Breast epithelium (tissue), 4 donors: ENCODE measurements at places on chromosomes 6 and 20.

GRCh38 chr6:6986344-6986743 is 121.4 kb upstream of the RREB1 start:
- no peak for DNase-seq
- no peak overlapping the region for H3K4me3 ChIP-seq
- H3K36me3 ChIP-seq, result no peaks in the 10 kb centered on the region
- H3K4me1 ChIP-seq, result no peaks in the 10 kb centered on the region

- no peaks in the 10 kb centered on the region for H3K4me1 ChIP-seq
- no peak for DNase-seq
- no peaks in the 10 kb centered on the region for H3K27me3 ChIP-seq
- H3K4me3 ChIP-seq, result no peak overlapping the region
- H3K36me3 ChIP-seq, result no peaks in the 10 kb centered on the region
These were observed 205.4 kb downstream of the SOD2 start for GRCh38 chr6:159487636-159488035.

GRCh38 chr6:30714263-30714662 is 2.8 kb downstream of the MDC1 start:
- DNase-seq, result no peak
- no peak overlapping the region for H3K4me3 ChIP-seq
- no peaks in the 10 kb centered on the region for H3K27me3 ChIP-seq
- peaks cover 9% of the 10 kb centered on the region for H3K36me3 ChIP-seq

DNA sequence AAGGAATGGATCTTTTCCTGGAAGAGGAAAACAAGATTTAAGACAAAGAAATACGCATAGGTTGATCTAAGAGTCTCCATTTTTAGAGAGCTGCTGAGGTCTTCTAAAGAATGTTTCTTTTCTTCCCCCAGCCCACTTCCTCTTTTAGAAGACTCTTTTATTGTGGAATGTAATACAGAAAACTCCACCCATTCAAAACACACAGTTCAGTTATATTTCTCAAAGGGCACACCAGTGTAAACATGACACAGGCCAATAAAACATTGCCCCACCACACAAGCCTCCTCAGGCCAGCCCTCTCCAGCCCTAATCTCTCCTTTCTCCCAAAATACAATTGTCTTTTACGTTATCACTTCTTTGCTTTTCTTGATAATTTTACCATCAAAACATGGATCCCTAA is 42.8 kb downstream of the SLC35B3 start:
- H3K4me3 ChIP-seq, result no peak overlapping the region
- H3K27me3 ChIP-seq, result no peaks in the 10 kb centered on the region
- no peaks in the 10 kb centered on the region for H3K4me1 ChIP-seq
- no peak for DNase-seq

DNA sequence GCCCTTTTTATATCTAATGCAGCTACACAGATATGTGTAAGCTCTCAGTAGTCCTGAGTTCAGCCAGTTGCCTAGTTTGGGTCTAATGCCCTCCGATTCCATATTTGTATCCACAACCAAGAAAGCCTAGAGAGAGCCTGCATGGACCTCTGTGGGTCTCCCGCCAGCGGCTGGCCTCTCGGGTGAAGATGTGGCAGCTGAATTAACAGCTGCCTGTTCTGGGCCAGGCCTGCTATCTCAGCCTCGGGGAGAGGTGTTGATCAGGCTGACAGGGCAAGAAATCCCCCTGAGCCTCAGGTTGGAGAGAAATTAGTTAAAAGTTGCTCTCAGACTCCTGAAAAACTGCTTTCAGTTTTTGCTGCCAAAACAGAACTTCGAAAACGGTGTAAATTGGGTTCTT is 19.8 kb downstream of the PTK7 start:
- DNase-seq, result no peak
- peaks cover 7% of the 10 kb centered on the region for H3K4me1 ChIP-seq
- H3K27me3 ChIP-seq, result no peaks in the 10 kb centered on the region
- H3K36me3 ChIP-seq, result no peaks in the 10 kb centered on the region
- H3K27ac ChIP-seq, result peak overlapping the region; percentile 86

GRCh38 chr6:152096863-152097496 is 289.5 kb downstream of the ESR1 start:
- peaks cover 2% of the 10 kb centered on the region for H3K4me1 ChIP-seq
- no peak overlapping the region for H3K4me3 ChIP-seq
- peak overlapping the region; percentile 88 for H3K27ac ChIP-seq
- no peaks in the 10 kb centered on the region for H3K27me3 ChIP-seq
- no peak for DNase-seq
- no peaks in the 10 kb centered on the region for H3K36me3 ChIP-seq

GRCh38 chr6:22878324-22878701 is 308.9 kb downstream of the HDGFL1 start:
- H3K27me3 ChIP-seq, result no peaks in the 10 kb centered on the region
- no peaks in the 10 kb centered on the region for H3K36me3 ChIP-seq
- no peaks in the 10 kb centered on the region for H3K4me1 ChIP-seq

- H3K4me3 ChIP-seq, result no peak overlapping the region
- no peak overlapping the region for H3K27ac ChIP-seq
- no peaks in the 10 kb centered on the region for H3K36me3 ChIP-seq
- no peaks in the 10 kb centered on the region for H3K4me1 ChIP-seq
These were observed 773.9 kb upstream of the MMS22L start for GRCh38 chr6:98056955-98057354.

GRCh38 chr6:63565727-63566596 is 6.3 kb upstream of the LOC128125822 start:
- no peaks in the 10 kb centered on the region for H3K4me1 ChIP-seq
- H3K27ac ChIP-seq, result no peak overlapping the region
- no peaks in the 10 kb centered on the region for H3K27me3 ChIP-seq
- H3K36me3 ChIP-seq, result no peaks in the 10 kb centered on the region
- no peak overlapping the region for H3K4me3 ChIP-seq

DNA sequence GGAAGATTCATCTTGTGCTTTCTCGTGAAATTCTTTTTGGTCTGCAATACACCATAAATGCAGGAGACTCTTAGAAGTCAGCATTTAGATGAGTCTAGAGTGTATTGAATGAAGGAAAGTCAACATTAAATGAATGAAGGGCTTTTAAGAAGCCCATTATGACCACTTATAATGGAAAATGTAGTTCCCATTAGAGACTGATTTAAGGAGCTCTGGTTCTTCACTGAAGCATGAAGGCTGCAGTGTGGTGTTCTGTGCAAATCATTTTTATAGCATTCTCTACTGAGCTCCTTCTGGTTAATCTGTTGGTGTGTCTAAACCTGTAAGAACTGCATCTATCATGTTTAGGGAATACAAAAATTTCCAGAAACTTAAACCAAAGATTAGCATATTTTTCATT is 19.7 kb downstream of the NCOA7 start:
- no peaks in the 10 kb centered on the region for H3K36me3 ChIP-seq
- H3K4me1 ChIP-seq, result no peaks in the 10 kb centered on the region
- no peak overlapping the region for H3K4me3 ChIP-seq
- no peaks in the 10 kb centered on the region for H3K27me3 ChIP-seq
- no peak for DNase-seq
- H3K27ac ChIP-seq, result no peak overlapping the region

DNA sequence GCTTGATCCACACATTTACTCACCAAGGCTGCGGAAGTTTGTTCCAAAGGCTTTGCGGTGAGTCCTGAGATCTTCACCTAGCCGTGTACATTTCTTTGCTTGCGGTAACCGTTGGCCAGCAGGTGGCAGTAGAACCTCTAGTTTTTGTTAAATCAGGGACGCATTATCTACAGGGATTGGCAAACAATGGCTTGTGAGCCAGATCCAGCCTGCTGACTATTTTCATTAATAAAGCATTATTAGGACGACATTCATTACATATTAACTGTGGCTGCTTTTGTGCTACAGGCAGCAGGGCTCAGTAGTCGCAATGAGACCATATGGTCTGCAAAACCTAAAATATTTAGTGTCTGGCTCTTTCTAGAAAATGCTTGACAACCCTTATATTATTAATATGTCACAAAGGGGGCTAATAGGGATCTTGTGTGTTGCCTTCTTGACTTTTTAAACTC is 174.1 kb downstream of the DOK5 start:
- H3K4me1 ChIP-seq, result no peaks in the 10 kb centered on the region
- H3K27me3 ChIP-seq, result no peaks in the 10 kb centered on the region
- no peak overlapping the region for H3K27ac ChIP-seq
- no peak overlapping the region for H3K4me3 ChIP-seq
- H3K36me3 ChIP-seq, result no peaks in the 10 kb centered on the region

DNA sequence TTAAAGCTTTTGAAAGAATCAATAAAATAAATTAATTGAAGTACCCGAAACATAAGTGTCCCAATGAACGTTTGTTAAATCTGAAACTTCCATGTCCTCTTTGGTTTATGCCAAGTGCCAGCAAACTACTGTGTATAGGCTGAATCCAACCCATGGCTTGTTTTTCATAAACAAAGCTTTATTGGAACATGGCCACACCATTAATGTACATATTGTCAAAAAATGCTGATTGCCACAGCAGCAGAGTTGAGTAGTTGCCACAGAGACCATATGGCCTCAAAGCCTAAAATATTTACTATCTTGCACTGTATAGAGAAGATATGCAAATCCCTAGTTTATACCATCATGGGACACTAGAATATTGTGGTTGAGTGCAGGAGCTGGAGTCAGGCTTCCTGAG is 406.1 kb downstream of the MAFB start:
- H3K36me3 ChIP-seq, result no peaks in the 10 kb centered on the region
- DNase-seq, result no peak
- H3K4me1 ChIP-seq, result peaks cover 13% of the 10 kb centered on the region
- no peak overlapping the region for H3K4me3 ChIP-seq
- no peak overlapping the region for H3K27ac ChIP-seq

DNA sequence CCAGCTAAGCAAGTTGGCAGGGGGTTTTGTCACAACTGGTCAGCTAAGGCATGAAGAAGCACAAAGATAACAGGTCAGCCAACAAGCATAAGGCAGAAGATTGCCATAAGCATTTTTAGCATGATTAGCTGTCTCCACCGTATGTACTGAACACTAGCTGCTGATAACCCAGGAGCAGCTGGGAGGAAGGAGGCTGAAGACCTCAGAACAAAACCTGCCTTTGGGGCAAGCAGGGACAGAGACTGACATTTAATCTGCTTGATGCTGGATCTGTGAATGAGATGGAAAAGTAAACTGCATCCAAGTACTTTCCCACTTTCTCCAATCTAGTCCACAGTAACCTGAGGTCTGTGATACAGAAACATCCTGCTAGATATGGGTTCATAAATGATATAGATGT is 353.0 kb upstream of the MAP3K7 start:
- H3K4me1 ChIP-seq, result no peaks in the 10 kb centered on the region
- no peak for DNase-seq
- no peak overlapping the region for H3K27ac ChIP-seq
- no peaks in the 10 kb centered on the region for H3K27me3 ChIP-seq

GRCh38 chr6:148800536-148800935 is 53.7 kb downstream of the UST start:
- H3K4me1 ChIP-seq, result no peaks in the 10 kb centered on the region
- H3K27me3 ChIP-seq, result no peaks in the 10 kb centered on the region
- DNase-seq, result no peak
- no peak overlapping the region for H3K27ac ChIP-seq
- no peak overlapping the region for H3K4me3 ChIP-seq

GRCh38 chr20:1267809-1268374 is 1.8 kb downstream of the SNPH start:
- DNase-seq, result no peak
- no peaks in the 10 kb centered on the region for H3K36me3 ChIP-seq
- H3K4me3 ChIP-seq, result no peak overlapping the region
- no peaks in the 10 kb centered on the region for H3K4me1 ChIP-seq
- H3K27ac ChIP-seq, result no peak overlapping the region

GRCh38 chr20:11850901-11851300 is 66.8 kb upstream of the BTBD3 start:
- DNase-seq, result no peak
- H3K27ac ChIP-seq, result no peak overlapping the region
- H3K27me3 ChIP-seq, result no peaks in the 10 kb centered on the region

GRCh38 chr6:1614448-1615150 is 4.9 kb downstream of the FOXC1 start:
- no peak for DNase-seq
- no peaks in the 10 kb centered on the region for H3K27me3 ChIP-seq
- no peaks in the 10 kb centered on the region for H3K36me3 ChIP-seq

- DNase-seq, result no peak
- H3K27ac ChIP-seq, result peak overlapping the region; percentile 58
- H3K4me3 ChIP-seq, result no peak overlapping the region
- H3K4me1 ChIP-seq, result peaks cover 4% of the 10 kb centered on the region
- no peaks in the 10 kb centered on the region for H3K27me3 ChIP-seq
These were observed 66.9 kb downstream of the STX11 start for GRCh38 chr6:144217264-144217663.

DNA sequence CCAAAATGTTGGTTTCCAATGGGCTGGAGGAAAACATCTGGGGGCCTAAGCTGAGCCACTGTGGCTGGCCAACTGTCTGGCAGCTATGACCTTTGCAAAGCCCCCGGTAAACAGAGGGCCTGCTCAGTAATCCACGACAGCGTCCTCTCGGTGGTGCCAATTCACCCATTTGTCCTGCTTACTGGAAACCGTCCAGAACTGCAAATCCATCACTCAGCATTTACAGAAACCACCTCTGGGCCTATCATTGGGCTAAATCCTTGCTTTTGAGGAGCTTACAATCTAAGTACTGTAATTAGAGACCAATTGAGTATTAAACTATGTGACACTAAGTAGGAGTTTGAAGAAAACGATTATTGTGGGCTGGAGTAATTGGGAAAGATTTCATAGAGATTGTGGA is 31.0 kb downstream of the ADAT2 start:
- no peaks in the 10 kb centered on the region for H3K4me1 ChIP-seq
- no peaks in the 10 kb centered on the region for H3K36me3 ChIP-seq
- no peaks in the 10 kb centered on the region for H3K27me3 ChIP-seq
- DNase-seq, result no peak
- no peak overlapping the region for H3K4me3 ChIP-seq
- H3K27ac ChIP-seq, result no peak overlapping the region

DNA sequence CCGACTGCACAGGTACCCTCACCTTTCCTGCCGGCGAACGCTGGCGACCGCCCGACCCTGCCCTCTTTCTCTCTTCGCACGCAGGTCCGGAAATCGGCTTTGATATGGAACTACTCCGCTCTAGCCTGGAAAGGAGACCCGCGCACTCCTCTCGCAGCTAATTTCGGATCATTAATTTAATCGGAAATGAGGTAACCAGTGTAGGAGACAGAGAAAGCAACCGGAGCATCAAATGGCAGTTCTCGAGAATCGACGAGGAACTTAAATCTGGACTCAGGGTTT is 949 bp upstream of the ATXN1 start:
- no peaks in the 10 kb centered on the region for H3K36me3 ChIP-seq
- DNase-seq, result no peak
- no peaks in the 10 kb centered on the region for H3K4me1 ChIP-seq
- peak overlapping the region; percentile 99 for H3K27ac ChIP-seq

DNA sequence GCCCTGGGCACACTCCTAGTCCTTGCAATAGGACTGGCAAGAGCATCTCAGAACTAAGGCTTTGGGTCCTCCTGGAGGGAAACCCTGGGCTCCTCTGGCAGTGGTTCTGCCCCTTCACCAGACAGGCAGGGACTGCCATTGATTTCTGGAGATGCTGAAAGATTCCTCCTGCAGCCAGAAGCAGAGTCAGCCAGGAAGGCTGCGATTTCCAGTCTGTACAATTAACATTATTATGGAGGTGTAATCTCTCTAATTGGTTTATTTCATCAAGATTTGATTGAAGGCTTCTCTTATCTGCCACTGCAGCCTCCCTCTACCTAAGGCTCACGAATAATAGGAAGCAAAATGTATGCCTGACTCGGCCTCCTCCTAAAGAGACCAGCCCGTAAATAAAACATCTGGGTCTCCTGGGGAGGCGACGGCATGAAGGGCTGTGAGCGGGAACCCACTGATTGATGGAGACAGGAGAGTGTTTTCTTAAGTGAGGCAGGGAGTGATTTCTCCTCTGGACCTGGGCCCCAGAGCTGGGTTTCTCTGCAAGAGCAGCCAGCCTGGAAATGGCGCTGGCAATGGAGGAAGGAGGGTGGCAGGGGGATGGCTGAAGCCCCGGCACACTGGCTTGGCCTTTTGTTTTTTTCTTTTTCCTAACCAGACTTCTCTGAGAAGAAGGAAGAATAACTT is 689.6 kb downstream of the DHX35 start:
- no peaks in the 10 kb centered on the region for H3K36me3 ChIP-seq
- no peak overlapping the region for H3K27ac ChIP-seq
- no peaks in the 10 kb centered on the region for H3K27me3 ChIP-seq
- no peak for DNase-seq
- H3K4me3 ChIP-seq, result no peak overlapping the region
